Cortex of kidney (tissue), 1 donor: ENCODE measurements at places on chromosomes 4 and X.

GRCh38 chr4:13601848-13602247 is 25.7 kb downstream of the BOD1L1 start:
- no peak for DNase-seq

DNA sequence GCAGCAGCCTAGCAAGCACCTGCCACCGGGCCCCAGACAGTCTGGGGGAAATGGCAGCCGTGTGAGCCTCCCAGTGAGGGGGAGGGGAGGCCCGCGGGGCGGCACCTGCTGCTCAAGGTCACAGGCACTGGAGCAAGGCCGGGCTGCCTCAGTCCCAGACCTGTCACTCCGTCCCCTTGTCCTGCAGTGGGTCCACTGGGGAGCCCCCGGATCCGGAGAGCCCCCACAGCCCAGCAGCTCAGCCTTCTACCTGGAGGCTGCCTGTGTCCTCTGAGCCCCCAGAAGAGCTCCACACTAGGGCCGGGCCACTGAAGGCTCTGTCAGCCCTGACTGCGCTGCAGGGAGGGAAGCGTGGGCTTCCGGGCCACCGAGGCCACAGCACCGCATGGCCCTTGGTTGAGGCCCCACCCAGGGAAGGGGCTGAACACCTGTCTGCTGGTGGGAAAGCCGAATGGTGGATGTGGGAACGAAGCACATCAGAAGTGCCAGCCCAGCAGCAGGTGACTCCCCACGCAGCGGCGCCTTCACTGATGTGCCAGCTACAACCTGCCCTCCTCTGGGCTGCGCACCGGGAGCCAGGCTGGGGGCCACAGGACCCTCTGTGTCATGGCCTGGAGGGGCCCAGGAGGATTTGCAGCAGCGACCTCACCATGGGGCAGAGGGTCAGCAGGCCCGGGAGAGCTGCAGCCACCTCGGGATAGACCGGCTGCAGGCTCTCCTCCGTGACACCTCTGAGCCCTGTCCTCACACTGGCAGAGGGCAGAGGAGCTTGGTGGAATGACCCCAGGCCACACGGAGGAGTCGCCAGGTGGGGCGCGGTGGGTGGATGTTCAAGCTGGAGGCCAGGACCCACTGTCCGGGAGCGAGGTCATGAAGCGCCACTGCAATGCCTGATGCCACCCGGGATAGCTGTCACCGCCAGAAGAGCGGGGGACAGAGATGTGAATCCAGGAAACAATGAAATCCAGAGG is 35.0 kb upstream of the MXD4 start:
- no peak for DNase-seq

DNA sequence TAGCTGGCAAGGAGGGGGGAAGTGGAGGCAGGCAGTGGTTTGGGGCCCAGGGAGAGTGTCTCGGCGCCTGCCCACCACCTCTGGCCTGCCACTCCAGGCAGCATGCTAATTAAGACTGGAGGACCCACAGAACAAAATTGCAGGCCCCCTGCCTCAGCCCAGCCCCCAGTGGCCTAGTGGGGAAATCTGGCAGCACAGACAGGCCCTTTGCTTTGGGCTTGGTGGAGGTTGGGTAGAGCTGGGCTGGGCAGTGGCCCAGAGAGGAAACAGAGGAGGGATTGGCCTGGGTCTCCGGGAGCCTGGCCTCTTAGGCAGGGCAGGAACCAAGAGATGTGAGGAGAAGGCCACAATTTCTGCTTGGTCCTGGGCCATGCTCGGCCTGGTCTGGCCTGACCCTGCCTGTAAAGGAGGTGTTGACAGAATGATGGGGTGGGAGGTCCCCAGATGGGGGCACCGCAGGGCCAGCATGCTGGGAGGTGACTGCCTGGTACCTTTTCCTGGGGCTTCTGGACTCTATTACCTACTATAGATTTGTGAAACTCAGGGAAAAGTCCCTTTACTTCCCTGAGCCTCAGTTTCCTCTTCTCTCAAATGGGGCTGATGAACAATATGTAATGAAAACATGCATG is 92.4 kb upstream of the PJA1 start:
- DNase-seq = no peak

DNA sequence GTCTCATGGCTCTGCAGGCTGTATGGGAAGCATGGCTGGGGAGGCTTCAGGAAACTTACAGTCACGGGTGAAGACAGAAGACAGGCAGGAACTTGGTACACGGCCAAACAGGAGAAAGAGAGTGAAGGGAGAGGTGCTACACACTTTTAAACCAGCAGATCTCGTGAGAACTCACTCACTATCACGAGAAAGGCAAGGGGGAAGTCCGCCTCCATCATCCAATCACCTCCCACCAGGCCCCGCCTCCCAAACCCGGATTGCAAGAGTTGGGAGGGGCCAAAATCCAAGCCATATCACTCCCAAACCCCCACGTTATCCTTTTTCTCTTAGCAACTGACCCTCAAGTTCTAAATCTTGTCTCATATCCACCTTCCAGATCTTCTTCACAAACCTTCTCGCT is 1710.5 kb upstream of the TENM3 start:
- DNase-seq = no peak

DNA sequence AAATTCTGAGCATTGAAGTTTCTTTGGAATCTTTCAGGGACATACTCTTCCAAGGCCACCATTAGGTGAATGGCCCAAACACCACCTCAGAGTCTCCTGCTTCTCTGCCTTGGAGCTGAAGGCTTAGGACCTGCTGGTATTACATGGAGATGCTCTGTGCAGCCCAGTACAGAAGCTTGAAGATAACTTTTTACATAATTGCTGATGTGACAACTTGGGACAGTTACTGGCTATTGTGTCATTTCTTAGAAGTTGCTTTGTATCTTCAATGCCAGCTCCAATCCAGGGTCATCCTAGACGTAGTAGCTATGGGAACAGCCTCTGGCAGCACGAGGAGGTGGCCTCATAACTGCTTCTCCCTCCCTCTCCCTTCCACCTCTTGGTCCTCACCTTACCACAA is 60.5 kb downstream of the RTL5 start:
- DNase-seq = no peak

- DNase-seq = no peak
Measured at GRCh38 chr4:56086073-56086541, 137.4 kb downstream of the CEP135 start.

DNA sequence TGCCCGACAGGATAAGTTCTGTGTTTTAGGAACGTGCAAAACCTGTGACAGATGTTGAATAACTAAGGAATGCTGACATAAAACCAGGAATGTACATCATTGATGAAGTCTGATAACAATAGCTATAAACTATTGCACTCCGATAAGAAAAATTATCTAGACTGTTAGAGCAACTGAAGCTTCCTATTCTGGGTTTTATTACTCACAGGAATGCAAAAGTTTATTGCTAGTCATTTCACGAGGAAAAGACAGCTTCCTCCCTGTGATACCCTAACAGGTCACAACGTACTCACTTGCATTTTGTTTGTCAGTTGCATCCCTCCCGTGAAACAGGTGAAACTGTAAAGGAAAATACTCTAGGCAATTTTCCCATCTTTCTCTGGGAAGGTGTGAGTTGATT is 65.9 kb downstream of the CLDN22 start:
- DNase-seq = no peak

- no peak for DNase-seq
Measured at GRCh38 chr4:147987252-147987651, 255.4 kb downstream of the ARHGAP10 start.

DNA sequence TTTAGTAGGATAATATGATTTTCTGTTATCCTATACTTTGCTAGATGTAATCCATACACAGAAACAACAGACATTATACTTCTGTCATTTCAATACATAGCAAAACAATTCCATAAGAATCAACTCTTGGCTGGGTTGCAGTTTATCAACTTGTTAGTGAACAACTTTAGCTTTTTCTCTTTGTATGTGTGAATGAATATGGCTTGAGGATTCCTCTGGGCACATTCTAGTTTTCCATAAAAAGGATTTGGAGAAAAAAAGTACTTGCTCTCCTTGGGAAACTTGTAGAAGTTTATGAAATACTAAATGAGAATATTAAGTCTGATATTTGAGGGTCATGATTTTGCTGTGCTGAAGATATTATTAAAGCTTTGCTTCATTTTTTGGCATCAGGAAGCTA is 210.7 kb upstream of the GIMD1 start:
- no peak for DNase-seq

DNA sequence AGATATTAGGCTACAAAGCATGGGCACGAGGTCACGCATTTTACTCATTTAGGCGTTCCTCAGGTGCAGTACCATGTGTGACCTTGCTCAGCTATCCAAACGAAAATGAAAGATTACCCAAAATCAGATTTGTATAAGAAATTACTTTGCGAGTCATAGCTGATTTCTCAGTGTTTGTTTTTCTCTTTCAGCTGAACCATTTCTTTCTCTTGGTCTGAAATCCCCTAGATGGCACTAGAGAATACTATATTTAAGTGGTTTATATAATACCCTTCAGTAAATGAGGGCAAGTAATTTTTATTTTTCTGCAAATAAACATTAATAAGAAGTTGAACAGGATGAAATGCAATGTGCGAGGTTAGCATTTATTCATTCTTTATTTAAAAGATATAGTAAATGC is 496.6 kb downstream of the STIM2 start:
- DNase-seq = no peak

DNA sequence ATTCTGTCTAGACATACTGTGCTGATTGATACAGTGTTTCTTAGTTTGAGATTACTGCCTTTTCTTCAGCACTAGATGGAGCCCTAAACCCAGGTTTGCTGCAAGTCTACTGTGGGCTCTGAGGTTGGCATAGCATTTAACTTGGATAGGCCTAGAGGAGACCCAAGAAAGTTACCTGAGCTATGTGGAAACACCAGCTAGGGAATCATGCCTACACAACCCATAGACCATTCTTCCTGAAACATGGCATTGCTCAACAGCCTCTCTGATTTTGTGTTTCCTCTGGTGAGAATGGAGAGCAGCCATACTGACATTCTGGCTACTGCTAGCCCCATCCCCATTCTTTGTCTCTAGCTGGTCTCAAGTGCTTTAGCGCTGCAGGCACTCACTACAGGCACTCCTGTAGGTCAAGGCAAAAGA is 287.7 kb upstream of the PCDH18 start:
- no peak for DNase-seq

DNA sequence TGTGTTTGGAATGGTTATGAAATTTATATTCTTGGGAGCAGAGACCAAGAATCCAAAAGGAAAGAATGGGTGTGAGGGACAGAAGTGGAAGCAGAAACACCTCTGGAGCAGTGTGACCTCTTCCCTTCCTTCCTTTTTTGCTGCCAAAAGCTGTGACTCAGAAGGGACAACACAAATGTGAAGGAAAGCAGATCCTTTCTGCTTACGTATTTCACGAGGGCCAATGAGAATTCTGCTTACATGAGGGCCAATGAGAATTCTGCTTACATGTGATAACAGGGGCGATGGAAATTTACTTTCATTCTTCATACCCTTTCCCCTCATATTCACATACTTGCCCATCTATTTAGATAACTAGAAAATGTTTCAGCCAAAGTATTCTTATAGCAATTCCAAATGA is 404.6 kb downstream of the PRDM5 start:
- DNase-seq = no peak

DNA sequence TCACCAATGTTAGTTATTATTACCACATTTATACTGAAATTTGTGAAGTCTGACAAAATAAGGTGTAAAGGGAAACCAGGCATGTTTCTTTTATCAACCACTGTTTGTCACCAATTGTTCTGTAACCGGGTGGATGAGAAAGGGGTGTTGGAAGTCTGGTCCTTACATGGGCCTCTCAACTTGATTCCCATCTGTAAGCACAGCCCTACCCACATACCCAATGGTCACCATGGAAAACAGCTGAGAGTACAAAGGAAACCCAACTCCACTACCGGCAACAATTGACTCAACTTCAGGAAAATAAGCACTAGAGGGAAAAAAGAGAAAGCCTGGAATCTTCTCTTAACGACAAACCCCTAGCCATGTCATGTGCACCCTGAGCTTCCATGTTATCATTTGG is 70.8 kb upstream of the PTCHD1 start:
- DNase-seq = no peak

GRCh38 chrX:48684134-48684533 is 535 bp downstream of the WAS start:
- DNase-seq = no peak

- no peak for DNase-seq
Measured at GRCh38 chr4:59759082-59759825, 1440.9 kb upstream of the ADGRL3 start.

DNA sequence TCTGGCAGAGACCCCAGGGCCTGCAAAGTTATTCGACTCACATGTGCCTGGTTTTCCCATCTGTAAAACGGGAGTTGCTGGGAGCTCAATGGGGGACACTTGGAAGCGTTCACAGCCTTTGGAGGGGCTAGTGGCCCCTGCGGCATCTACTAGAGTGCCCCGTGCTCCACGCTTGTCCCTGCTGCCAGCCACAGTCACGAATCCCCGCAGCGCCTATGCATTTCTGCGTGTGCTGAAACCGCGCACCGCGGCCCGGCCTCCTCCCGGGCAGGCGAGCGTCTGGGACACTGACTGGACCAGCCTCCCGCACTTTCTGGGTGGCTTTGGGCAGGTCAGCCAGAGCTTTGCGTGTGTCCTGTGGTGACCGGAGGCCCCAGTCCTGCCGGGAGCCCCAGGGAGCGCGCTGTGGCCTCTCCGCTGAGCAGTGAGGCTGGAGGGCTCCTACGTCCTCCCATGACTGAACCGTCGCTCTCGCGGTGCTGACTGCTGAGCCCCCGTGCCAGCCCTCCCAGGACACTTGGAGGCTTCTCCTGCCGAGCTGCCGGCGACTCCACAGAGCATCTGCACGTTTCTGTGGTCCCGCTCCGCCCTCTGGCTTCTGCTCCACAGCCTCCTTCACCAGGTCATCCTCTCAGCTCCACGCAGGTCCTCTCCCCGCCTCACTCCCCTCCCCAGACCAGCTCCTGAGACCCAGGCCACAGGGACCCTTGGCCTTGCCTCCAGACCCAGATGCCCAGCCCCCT is 36.3 kb downstream of the PIGG start:
- no peak for DNase-seq

DNA sequence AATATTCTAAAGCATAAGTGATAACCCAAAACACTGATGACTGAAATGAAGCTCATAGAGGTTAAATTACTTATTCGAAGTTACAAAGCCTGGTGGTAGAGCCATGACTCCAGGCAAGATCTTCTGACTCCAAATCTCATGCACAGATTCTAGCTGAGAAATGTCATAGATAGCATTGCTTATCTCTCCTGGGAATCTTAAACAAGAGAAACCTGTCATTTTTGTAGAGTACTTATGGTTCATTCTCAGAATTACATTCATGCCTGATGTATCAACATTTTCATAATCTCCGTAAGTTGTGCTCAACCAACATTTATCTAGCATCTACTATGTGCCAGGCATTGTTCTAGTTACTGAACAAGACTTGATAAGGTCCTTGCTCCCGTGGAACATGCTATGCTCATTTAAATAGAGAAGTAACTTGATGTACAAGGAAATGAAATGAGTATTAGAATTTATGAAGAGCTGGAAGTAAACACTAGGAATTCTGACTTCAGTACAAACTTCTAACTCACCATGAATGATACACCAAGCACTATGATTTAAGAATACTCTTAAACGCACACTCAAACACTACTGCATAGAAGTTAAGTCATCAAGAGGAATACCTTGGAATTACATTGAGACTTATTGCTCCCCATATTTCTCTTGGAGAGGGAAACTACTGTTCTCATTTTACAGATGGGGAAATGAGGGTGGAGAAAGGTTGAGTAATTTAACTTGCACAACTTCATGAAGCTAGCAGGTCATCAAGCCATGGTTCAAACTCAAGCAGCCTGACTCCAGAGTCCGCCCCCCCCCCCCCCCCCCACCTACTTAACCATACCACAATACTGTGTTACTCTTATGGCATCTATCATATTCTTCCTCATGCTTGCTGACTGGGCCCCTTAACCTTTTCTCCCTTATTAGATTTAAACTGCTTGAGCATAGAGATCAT is 45.4 kb downstream of the MBNL3 start:
- DNase-seq = no peak

GRCh38 chr4:168868802-168869201 is 141.3 kb downstream of the CBR4 start:
- no peak for DNase-seq
